ENCODE measurements at places on chromosomes 6 and 20.

- no peak for DNase-seq
Observed at GRCh38 chr6:64220801-64221200, 585.2 kb downstream of the PHF3 start.

GRCh38 chr6:38137608-38138265 lies 318.2 kb downstream of the ZFAND3 start:
- no peak for DNase-seq

GRCh38 chr6:127824061-127824460 lies 76.8 kb downstream of the THEMIS start:
- no peak for DNase-seq

- DNase-seq: no peak
Observed at GRCh38 chr6:34773916-34774315, 16.6 kb downstream of the SNRPC start.

GRCh38 chr6:39822846-39823815 lies 31.0 kb downstream of the DAAM2 start:
- no peak for DNase-seq
